Activated CD8-positive, alpha-beta T cell treated with anti-CD3 and anti-CD28 coated beads, Interleukin-2, amount 10 ng/mL, durations not matched to agents 7 days and 5 days (primary cell): ENCODE measurements at places on chromosomes 12 and 14.
A peak's percentile ranks its signal among the peaks of the same experiment; 100 is the strongest.

GRCh38 chr12:71840231-71840847 is 780 bp downstream of the TBC1D15 start:
- DNase-seq = peak; percentile 38

DNA sequence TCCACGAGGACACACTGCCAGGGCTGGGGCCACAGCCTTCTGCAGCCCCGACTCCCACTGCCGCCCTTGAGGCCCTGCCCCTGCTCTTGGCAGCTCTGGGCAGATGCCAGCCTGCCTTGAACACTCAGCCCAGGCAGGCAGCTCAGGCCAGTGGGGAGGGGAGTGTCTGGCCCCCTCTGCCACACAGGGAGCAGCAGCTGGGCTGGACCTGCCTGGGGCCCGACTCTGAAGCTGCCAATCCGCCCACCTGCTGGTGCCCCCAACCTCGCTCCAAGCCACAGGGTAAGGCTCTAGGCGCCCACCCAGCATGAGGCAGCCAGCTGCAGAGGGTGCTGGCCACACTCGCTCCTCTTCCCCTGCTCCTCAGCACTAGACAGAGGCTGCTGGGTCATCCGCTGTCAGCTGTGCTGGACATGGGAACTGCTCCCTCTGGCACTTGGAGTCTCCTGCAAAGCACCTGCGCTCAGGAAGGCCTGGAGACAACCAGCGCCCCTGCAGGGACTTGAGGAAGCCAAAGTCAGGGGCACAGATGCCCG is 24.6 kb upstream of the NUDT14 start:
- DNase-seq = no peak

- no peak for DNase-seq
Measured at GRCh38 chr12:28963554-28963953, 185.5 kb upstream of the FAR2 start.

- no peak for DNase-seq
Measured at GRCh38 chr12:3077572-3078081, 448 bp downstream of the TSPAN9 start.

DNA sequence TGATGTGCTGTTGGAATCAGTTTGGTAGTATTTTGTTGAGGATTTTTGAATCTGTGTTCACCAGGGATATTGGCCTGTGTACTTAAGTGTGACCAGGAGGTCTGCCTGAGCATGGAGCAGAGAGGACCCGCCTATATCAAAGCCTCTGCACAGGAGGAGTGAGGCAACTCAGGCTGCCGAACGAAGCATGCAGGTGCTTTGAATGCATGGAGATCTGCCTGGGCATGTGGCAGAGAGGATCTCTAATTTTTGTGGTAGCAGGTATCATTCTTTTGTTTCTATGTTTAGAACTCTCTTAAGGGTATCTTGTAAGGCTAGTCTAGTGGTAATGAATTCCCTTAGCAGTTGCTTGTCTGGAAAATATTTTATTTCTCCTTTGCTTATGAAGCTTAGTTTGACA is 26.9 kb downstream of the RAB3IP start:
- no peak for DNase-seq

DNA sequence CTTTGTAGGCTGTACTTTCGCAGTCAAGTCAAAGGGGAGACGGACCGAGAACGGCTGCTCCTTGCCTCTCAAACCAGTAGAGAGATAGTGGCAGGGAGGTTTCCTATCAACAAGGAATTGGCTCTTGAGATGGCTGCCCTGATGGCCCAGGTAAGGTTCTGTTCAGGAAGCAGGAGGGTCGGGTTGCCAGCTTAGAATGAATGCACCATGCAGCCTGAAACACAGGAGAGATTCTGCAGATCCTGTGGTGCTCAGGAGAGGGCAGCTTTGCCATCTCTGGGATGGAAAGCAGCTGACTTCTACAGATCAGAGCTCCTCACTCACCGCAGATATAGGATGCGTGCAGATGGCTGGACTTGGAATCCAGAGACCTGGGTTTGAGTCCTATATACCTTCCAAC is 18.0 kb downstream of the PIGH start:
- no peak for DNase-seq

GRCh38 chr14:75278422-75279152 is at the start of gene FOS:
Gene FOS (plus strand): TSS chr14:75278828. CDS start chr14:75278983, 155 bp downstream.
- peak; percentile 92 for DNase-seq

DNA sequence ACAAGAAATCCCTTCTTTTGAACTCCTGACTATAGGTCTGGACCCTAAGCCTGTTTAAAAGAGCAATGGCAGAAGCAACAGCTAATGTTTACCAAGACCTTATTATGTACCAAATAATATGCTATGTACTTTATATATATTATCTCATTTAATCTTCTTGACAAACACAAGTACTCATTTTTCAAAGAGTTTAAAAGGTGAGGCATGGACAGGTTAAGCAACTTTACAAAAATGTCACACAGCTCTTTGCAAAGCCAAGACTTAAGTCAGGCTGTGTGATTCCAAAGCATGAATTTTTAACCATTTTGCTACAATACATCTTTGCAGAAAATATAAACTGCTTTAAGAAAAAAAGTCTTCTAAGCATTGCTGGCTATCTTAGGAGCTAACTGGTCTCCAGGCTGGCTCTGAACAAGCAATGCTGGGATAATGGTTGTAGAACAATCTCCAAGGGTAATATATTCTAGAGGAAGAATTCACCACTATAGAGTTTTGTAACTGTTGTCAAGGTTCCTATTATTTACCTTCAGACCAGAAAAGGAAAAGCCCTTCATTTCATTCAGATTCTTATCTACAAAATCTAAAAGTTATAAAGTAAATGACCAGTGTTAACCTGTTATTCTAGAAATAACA is 22.1 kb downstream of the SYNJ2BP start:
- no peak for DNase-seq

DNA sequence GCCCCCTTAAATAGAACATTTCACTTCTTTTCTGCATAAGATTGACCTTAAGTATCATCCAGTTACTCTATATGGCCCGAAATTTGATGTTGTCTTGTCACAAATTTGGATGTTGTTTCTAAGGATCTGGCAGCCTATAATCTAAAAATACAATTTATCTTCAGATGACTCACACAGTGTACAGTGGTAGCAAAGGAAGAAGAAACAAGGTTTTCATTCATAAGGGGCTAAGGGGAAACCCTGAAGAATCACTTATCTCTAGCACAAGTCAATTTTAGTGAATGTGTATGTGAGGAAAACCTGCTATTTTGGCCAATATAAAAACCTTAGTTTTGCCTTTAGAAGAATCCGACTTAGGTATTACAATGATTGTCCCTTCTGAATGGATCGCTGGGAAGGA is 606.3 kb upstream of the LRFN5 start:
- DNase-seq = no peak

- no peak for DNase-seq
Measured at GRCh38 chr14:55386037-55386808, 25.4 kb downstream of the ATG14 start.

GRCh38 chr12:108317308-108318234 is 21.5 kb downstream of the CMKLR1 start:
- no peak for DNase-seq

DNA sequence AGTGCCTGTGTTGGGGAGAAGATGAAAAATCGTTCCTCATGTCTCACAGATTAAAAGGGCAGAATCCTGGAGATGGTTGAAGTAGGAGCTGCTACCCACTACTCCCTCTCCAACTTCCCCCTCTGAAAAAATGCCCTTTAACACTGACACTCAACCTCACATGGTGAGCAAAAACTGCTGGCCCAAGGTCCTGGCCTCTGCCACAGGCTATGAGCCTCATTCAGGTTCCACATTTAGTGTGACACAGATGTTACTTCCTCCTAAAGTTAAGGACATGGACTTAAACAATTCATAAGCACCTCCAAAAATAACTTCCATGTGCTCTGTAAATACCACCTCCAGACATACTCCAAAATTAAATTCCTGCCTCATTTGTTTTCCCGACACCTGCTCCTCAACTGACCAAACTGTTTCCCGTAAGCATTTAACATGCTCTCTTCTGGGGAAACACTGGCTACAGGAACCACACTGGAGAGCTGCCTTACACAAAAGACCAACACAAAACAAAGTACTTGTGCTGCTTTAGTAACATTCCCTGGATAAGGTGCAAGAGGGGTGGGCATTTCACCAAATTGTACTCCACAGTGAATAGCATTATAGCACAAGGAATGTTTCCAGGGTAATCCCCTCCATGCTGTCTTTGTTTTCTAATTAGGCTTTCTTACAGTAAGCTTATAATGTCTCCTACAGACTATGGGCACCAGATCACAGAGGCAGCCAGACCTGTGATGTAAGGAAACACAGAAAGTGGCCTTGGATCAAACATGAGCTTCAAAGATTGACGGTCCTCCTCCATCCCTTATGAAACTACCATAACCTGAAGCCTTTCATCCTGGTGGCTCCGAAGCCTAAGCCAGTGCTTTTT is 57.0 kb downstream of the PHLDA1 start:
- no peak for DNase-seq

- DNase-seq = peak; percentile 73
Measured at GRCh38 chr12:109518820-109519665, 41.6 kb downstream of the UBE3B start.

GRCh38 chr12:42008996-42009395 is 135.7 kb downstream of the GXYLT1 start:
- no peak for DNase-seq

DNA sequence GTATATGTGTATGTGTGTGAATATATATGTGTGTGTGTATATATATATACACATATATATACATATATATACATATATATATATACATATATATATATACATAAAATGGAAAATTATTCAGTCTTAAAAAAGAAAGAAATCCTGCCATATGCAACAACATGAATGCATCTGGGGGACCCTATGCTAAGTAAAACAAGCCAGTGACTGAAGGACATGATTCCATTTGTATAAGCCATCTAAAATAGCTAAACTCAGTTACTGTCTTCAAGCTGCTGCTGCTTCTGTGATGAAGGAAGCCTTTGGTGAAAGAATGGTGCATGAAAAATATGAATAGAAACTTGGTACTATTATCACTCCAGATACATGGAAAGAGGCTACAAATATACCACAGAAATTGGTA is 118.6 kb downstream of the ATXN7L3B start:
- DNase-seq = no peak

DNA sequence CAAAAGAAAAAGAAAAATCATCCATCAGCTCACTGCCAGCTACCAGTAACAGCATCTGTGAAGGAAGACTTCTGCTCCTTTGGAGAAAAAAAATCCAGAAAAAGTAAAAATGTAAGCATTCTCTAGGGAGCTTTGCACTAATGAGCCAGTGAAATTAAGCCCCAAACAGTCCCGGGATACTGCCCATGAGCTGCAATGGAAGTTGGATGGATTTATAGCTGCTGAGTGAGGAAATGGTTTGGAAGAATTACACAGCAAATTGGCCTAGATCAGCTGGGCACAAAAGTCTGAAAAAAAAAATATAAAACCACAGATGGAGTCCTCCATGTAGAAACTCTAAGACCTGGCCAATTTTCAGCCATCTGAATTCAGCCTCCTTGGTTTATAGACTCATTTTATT is 462.9 kb upstream of the USP15 start:
- no peak for DNase-seq

DNA sequence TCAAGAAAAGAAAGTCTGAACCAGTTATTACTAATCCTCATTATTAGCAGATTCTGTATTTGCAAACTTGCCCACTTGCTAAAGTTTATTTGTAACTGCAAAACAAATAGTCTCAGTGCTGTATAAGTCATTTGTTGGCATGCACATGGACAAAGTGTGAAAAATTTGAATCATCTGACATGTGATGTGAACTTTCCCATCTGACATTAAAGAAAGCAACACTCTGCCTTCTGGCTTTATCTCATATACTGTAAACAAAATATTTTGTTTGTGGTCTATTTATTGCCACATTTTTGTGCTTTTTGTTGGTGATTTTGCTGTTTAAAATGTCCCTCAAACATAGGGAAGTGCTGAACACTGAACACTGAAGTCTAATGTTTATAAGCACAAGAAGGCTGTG is 513.8 kb downstream of the RPL10L start:
- no peak for DNase-seq

GRCh38 chr12:48765753-48766162 is 23.1 kb downstream of the ADCY6 start:
- peak; percentile 70 for DNase-seq

- no peak for DNase-seq
Measured at GRCh38 chr14:93156693-93157369, 27.9 kb downstream of the MOAP1 start.

- DNase-seq = no peak
Measured at GRCh38 chr14:53824061-53824460, 132.6 kb downstream of the BMP4 start.

GRCh38 chr14:97692084-97692483 is 894.9 kb downstream of the VRK1 start:
- DNase-seq = no peak

DNA sequence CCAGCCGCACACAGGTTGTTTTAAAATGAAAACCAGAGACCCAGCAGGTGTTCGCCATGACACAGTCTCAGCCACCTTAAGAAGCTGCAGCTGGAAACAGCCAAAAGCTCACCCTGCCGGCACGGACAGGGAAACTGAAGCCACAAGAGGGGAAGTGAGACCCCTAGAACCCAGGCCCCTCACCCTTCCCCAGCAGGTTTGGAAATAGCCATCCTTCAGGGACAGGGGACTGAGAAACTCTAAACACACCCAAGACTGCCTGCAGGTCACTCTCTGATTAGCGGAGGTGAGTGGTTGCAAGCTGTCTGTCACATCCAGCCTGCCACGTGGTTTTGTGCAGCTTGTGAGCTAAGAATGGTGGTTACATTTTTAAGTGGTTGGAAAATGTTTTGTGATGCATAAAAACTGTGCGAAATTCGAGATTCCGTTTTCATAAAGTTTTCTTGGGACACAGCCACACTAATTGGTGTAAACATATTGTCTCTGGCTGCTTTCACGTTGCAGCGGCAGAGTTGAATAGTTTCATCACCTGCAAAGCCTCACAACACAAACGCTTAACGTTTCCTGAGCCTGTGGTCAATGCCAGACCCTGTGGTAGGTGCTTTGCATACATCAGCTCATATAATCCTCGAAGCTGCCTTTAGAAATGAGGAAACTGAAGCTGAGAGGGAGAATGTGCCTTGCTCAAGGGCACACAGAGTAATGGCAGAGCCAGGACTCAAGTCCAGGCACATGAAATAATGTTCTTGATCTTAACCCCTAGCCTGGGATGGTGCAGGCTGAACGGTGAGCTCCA is 1.7 kb upstream of the SELPLG start:
- peak; percentile 79 for DNase-seq

DNA sequence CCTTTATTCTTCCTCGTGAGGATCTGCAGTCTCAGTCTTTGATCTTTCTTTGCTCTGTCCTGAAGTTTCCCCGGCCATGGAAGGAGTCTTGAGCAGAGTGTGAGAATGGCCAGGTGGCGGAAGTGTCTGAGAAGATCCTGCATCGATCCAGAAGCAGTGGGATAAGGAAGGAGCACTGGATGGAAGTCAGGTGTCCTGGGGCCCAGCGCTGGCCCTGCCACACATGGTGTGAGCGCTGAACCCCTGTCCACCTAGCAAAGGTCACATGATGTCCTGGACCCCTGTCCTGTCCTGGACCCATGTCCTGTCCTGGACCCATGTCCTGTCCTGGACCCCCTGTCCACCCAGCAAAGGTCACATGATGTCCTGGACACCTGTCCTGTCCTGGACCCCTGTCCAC is 111.8 kb upstream of the MED13L start:
- no peak for DNase-seq
